ENCODE measurements at places on chromosomes 12 and 14.

DNA sequence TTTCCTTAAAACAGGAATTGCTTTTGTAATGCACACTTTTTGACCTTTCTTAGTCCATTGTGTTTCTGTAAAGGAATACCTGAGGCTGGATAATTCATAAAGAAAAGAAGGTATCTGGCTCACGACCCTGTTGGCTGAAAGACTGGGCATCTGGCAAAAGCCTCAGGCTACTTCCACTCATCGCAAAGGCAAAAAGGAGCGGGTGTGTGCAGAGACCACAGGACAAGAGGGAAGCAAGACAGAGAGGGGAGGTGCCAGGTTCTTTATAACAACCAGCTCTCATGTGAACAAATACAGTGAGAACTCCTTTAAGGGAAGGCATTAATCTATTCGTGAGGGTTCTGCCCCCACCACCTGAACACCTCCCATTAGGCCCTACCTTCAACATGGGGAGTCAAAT, 182.1 kb downstream of the C12orf50 start:
- DNase-seq, result no peak

- DNase-seq, result no peak
Measured at GRCh38 chr12:48291511-48291910, 59.2 kb downstream of the ZNF641 start.

GRCh38 chr14:55743551-55743950, 163.5 kb downstream of the KTN1 start:
- no peak for DNase-seq

DNA sequence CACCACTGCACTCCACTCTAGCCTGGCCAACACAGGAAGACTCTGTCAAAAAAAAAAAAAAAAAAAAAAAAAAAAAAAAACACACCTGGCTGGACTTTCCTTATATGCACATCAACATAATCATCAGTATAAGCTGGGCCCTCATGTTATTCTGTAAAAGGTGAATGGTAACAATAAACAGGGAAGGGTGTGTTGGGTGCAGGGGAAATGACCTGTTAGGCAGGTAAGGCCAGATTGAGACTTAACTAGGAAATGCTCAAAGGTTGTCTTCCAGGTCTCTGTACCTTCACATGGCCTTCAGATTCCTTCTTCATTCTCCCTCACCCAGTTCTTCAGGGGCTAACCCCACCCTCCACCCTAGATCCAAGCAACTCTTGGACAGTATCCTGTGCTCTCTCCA, 47.5 kb downstream of the ESR2 start:
- DNase-seq, result no peak

DNA sequence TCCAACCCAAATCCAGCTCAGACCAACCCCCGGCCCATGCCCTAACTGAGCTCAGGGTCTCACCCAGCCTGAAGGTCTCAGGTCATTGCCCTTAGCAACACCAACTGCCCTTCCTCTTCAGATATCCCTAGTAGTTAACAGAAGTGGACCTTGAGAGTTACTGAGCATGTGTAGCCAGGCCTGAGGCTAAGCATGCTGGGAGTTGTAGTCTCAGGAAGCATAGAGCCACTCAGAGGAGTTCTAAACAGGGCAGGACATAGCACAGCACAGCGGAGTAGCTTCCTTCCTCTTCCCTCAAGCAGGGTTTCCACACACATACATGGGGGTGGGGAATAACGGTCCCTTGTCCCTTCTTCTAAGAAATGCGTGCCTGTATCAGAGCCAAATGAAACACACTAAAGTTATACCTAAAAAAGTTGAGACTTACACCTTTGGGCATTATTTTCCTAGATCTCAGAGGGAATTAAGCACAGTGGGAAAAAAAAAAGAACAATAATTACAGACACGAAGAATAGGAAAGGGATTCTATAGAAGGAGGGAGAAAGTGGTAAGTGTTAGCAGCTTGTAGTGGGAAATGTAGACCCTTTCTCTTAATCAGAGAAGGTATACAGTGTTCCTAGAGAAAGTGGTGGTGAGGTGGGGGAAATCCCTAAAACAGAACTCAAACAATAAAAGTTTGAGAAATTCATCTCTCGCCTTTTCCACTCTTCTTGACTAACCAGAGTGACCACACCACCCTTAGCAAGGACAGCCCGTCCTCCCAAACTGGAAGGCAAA, 4.4 kb downstream of the KMT2D start:
- no peak for DNase-seq
